ENCODE measurements at places on chromosomes 2 and 18. TPM values are rescaled to one million over a fixed set of nuclear protein-coding genes. Genes with fewer than 3 reads are reported as not detected.

The C1QL2 gene
- 0.55 TPM for total RNA-seq

The LOXHD1 gene
- total RNA-seq: 11.3 TPM

The EGR4 gene
- 12.5 TPM for total RNA-seq

The IL1A gene
- total RNA-seq: 21.4 TPM

The TSPYL6 gene
- total RNA-seq: 37.9 TPM

The ALPI gene
- total RNA-seq: not detected

The ICOS gene
- 0.16 TPM for total RNA-seq

GRCh38 chr2:86224645-86225355 is 25.5 kb downstream of the MRPL35 start:
- H3K27ac ChIP-seq: peak overlapping the region; percentile 78
- H3K4me1 ChIP-seq: peaks cover 49% of the 10 kb centered on the region
- no peaks in the 10 kb centered on the region for H3K36me3 ChIP-seq
- no peak for DNase-seq

DNA sequence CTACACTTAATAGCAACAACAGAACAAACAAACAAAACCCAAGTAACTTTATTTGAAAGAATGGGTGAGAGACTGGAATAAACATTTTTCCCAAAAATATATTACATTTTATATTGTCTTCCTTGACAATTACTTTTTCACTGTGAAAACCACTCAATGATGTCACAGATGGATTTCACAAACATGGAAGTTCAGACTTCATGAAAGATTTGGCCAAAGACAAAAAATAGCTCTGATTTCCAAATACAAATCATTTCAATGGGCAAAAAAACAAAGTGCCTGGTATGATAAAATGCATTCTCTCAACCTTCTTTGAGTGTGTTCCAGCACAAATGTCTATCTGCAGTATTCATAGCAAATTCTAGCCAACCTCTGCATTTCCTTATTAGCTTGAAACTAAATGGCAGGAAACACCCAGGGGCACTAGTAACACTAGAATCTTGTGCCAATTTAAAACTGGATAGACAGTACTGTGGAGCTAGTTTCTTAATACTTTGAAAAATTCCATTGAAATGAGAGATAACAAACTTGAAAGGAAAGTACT is 28.5 kb upstream of the NAPG start:
- H3K36me3 ChIP-seq: no peaks in the 10 kb centered on the region
- no peak for DNase-seq
- H3K27ac ChIP-seq: no peak overlapping the region
- H3K27me3 ChIP-seq: no peaks in the 10 kb centered on the region

GRCh38 chr2:26529406-26530239 is 51.7 kb upstream of the OTOF start:
- no peak for DNase-seq
- no peaks in the 10 kb centered on the region for H3K27me3 ChIP-seq
- no peaks in the 10 kb centered on the region for H3K4me1 ChIP-seq
- H3K27ac ChIP-seq: no peak overlapping the region
- H3K36me3 ChIP-seq: no peaks in the 10 kb centered on the region

- no peaks in the 10 kb centered on the region for H3K36me3 ChIP-seq
- H3K27ac ChIP-seq: peak overlapping the region; percentile 94
- no peaks in the 10 kb centered on the region for H3K27me3 ChIP-seq
- H3K4me1 ChIP-seq: peaks cover 21% of the 10 kb centered on the region
- peak; percentile 35 for DNase-seq
These were observed 1.0 kb downstream of the NAB1 start for GRCh38 chr2:190649798-190650390.

- no peaks in the 10 kb centered on the region for H3K27me3 ChIP-seq
- no peaks in the 10 kb centered on the region for H3K36me3 ChIP-seq
- no peak for DNase-seq
- H3K4me3 ChIP-seq: no peak overlapping the region
These were observed 299.7 kb downstream of the TNS1 start for GRCh38 chr2:217703102-217703501.

- H3K27ac ChIP-seq: no peak overlapping the region
- H3K27me3 ChIP-seq: no peaks in the 10 kb centered on the region
- H3K4me3 ChIP-seq: no peak overlapping the region
- no peaks in the 10 kb centered on the region for H3K4me1 ChIP-seq
- DNase-seq: no peak
These were observed 58.7 kb upstream of the ACTR3 start for GRCh38 chr2:113831161-113831560.

DNA sequence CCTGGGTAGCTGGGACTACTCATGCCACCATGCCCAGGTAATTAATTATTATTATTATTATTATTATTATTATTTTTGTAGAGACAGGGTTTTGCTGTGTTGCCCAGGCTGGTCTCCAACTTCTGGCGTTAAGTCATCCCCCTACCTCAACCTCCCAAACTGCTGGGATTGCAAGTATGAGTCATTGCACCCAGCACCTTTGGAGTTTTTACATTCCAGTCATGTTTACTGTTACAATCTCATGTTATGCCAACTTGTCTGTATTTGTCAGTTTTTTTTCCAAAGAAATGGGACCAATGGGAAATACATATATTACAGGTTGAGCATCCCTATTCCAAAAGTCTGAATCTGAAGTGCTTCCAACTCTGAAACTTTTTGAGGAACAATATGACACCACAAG is 903.8 kb downstream of the SLC4A3 start:
- H3K4me1 ChIP-seq: no peaks in the 10 kb centered on the region
- no peaks in the 10 kb centered on the region for H3K27me3 ChIP-seq
- no peak overlapping the region for H3K27ac ChIP-seq
- H3K4me3 ChIP-seq: no peak overlapping the region
- no peaks in the 10 kb centered on the region for H3K36me3 ChIP-seq

DNA sequence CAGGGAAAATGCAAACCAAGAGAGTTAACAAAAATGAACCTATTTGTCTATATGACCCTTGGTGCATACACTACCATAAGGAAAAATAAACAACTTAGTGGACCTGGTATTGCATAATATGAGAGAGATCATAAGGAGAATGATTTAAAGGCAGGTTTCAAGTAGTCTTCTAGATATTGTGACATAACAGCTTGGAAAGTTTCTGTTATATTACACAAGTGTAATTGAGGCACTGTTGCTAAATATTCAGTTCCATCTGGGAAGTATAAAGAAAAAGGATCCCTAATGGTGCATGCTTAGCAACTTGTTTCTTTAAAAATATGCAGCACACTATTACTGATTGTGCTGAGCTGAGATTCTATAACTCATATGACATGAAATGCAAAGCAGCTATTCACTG is 252.2 kb upstream of the SPHKAP start:
- no peaks in the 10 kb centered on the region for H3K27me3 ChIP-seq
- no peak overlapping the region for H3K4me3 ChIP-seq
- H3K4me1 ChIP-seq: no peaks in the 10 kb centered on the region
- no peak for DNase-seq
- no peak overlapping the region for H3K27ac ChIP-seq

DNA sequence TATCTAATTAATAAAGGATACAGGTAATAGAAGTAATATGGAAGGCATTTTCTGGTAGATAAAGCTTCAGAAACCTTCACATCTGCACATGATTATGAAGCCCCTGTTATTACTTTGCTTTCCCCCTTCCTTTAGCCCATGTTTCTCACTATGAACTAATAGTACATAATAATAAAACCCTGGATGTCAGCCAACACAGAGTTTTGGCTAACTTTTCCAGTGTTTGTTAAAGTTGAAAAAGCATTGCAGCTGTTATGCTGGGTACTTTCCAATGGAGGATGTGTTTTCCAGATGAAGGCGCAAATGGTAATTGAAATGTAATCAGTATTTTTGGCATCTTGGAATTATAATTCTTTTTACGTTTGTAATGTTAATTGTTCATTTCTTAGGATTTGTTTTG is 43.5 kb downstream of the SPTBN1 start:
- DNase-seq: peak; percentile 67
- H3K27ac ChIP-seq: no peak overlapping the region
- H3K4me1 ChIP-seq: peaks cover 43% of the 10 kb centered on the region

DNA sequence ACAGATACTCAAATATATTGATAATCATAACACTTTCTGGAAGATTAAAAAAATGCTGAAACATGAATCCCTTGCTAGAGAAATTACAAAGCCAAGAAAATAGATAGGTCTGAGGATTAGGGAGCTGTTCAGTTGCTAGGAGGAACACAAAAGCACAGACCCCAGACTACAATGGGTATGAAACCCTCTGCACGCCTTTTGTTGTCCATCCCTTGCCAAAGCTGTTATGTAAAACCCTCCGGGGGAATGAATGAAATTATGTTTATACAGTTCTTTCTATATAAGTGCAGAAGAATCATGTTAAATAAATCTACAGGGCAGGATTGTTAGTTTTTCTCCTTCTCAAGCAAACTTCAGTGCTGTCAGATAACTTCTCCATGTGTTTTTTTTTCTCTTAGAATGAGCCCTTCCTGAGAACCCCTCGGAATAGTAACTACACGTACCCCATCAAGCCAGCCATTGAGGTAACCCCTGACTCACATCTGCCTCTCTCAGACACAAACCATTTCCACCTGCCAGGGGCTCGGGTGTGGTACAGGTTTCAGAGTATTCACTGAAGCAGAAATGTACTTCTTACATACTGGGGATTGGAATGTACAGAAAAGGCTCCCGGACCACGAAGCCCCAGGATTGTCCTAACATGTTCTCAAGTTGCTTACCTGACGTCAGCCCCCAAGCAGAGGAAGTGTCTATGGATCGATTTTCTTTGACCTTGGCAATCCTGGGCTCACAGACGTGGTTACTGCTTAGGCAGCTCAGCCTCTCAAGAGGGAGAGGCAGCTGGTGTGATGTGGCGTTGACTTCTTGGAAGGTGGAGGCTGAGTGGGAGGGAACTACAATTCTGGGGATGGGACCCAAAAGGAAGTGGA is 118.0 kb downstream of the PLB1 start:
- no peak overlapping the region for H3K4me3 ChIP-seq
- DNase-seq: no peak
- H3K27ac ChIP-seq: no peak overlapping the region
- no peaks in the 10 kb centered on the region for H3K36me3 ChIP-seq
- no peaks in the 10 kb centered on the region for H3K27me3 ChIP-seq

- H3K4me3 ChIP-seq: no peak overlapping the region
- H3K4me1 ChIP-seq: no peaks in the 10 kb centered on the region
- no peaks in the 10 kb centered on the region for H3K36me3 ChIP-seq
- no peak overlapping the region for H3K27ac ChIP-seq
These were observed 52.8 kb downstream of the TMEM178A start for GRCh38 chr2:39718483-39718882.

DNA sequence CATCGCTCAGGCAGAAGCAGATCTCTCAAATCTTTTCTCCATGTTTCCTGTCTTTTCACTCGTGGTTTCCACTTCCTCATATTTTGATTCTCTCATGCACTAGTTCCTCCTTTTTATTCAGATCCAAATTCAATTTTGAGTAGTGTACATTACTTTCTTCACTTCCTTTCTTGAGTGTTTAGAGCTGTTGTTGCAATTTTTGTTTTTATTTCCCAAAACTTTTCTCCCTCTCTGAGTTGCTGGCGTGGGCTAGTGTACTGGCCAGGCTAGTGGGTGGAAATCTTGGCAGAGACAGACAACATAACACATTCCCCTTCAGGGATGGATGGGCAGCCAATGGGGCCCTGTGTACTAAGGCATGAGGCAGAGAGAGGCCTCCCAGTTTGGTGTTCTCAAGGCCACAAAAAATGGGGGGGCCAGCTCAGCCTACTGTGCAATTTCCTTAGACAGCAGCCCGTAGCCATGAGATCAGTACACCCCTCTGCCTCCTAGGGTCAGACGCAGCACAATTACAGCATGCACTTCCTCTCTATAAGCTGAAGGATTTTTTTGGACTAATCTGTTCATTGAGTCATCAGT is 145.1 kb upstream of the PID1 start:
- DNase-seq: peak; percentile 85
- H3K36me3 ChIP-seq: no peaks in the 10 kb centered on the region
- no peak overlapping the region for H3K4me3 ChIP-seq
- H3K27ac ChIP-seq: peak overlapping the region; percentile 83

GRCh38 chr2:62740221-62740620 is 34.7 kb downstream of the EHBP1 start:
- no peak overlapping the region for H3K4me3 ChIP-seq
- no peak overlapping the region for H3K27ac ChIP-seq
- H3K36me3 ChIP-seq: no peaks in the 10 kb centered on the region
- peaks cover 4% of the 10 kb centered on the region for H3K4me1 ChIP-seq
- DNase-seq: no peak
- no peaks in the 10 kb centered on the region for H3K27me3 ChIP-seq

DNA sequence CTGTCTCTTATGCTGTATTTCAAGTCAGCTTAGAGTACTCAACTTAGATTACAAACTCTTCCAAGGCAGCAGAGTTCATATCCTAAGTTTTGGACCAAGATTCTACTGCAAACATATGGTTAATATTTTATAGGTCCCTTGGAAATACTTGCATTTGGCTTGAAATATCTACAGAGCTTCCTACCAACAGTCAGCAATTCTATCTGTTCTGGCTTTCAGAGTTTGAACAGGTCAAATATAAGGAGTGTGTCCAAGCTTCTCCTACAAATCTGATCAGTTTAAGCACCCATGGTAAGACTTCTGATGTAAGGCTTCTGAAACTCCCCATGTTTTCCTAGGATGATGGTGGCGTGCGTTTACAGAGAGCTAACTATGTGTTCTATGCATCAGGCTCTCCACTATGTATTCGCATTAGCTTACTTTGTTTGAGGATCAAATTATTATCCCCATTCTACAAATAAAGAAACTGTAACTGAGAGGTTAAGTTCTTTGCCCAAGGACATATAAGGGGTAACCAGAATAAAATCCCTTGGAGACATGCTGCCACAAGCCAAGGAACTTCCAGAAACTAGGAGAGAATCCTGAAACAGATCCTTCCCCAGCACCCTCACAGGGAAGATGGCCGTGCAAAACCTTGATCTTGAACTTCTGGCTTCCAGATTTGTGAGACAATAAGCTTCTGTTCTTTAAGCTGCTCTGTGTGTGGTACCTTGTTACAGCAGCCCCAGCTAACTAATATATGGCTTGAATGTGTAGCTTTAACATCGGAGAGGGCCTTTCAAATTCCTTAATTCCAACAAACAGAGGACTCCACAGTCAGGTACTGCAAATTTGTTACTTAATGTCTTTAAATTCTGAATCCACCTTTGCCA is 55.1 kb downstream of the ATP8B1 start:
- no peaks in the 10 kb centered on the region for H3K4me1 ChIP-seq
- H3K4me3 ChIP-seq: no peak overlapping the region
- DNase-seq: no peak
- H3K36me3 ChIP-seq: no peaks in the 10 kb centered on the region
- H3K27me3 ChIP-seq: no peaks in the 10 kb centered on the region

- H3K4me3 ChIP-seq: no peak overlapping the region
- no peak for DNase-seq
- no peaks in the 10 kb centered on the region for H3K27me3 ChIP-seq
- H3K4me1 ChIP-seq: no peaks in the 10 kb centered on the region
- H3K36me3 ChIP-seq: no peaks in the 10 kb centered on the region
- no peak overlapping the region for H3K27ac ChIP-seq
These were observed 76.2 kb upstream of the STK39 start for GRCh38 chr2:168323529-168324021.

GRCh38 chr2:189582140-189582808 is 1.7 kb upstream of the SLC40A1 start:
- peak overlapping the region; percentile 87 for H3K27ac ChIP-seq
- peaks cover 7% of the 10 kb centered on the region for H3K4me1 ChIP-seq
- no peaks in the 10 kb centered on the region for H3K27me3 ChIP-seq
- H3K36me3 ChIP-seq: no peaks in the 10 kb centered on the region
